ENCODE measurements at places on chromosomes 2 and 18. TPM values are rescaled to one million over a fixed set of nuclear protein-coding genes. Genes with fewer than 3 reads are reported as not detected.

The LYPD6 gene
- 0.53 TPM for total RNA-seq

The CCDC74B gene
- total RNA-seq: 2.9 TPM

DNA sequence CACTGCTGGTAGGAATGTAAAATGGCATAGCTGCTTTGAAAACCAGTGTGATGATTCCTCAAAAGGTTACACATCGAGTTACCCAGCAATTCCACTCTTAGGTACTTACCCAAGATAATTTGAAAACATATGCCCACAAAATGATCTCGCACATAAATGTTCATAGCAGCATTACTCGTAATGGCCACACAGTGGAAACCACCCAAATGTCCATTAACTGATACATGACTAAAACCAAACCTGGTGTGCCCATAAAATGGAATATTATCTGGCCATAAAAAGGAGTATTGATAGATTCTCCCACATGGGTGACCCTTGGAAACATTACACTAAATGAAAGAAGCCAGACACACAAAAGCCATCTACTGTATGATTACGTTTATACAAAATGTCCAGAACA lies 70.4 kb downstream of the ALPK2 start:
- DNase-seq: no peak

DNA sequence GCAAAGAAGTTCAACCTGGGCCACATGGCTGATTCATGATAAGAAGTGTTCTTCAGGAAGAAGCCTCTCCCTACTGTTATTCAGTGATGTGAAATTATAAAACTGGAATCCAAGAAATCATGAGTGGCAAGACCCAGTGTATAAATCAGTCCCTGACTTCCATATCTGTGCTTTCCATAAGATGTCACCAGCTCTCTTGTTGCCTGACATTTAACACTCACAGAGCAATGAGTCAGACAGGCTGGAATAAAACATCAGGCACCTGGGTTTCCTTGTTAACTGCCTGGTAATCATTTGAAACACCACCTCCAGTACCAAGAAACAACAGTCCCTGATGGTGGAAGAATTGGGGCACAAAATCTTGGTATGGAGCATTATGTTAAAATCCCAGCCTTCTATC lies 76.1 kb downstream of the SCG2 start:
- no peak for DNase-seq

DNA sequence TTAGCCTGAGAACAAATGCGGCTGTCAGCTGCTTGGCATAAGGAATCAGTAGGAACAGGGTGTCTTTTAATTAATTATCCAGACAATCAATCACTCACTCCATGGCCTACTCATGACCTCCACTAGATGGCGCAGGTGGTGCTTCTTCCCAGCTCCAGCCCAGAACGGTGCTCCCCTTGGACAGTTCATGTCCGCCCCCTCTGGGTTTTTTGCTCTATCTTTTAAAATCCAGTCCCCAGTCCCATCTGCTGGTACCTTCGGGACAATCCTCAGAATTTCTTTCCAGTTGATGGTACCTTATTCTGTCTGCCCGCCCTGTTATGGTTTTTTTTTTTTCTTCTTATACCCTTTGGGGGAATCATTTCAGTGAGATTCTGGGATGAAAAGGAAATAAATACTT lies 99.8 kb downstream of the CACNB4 start:
- peak; percentile 75 for DNase-seq

DNA sequence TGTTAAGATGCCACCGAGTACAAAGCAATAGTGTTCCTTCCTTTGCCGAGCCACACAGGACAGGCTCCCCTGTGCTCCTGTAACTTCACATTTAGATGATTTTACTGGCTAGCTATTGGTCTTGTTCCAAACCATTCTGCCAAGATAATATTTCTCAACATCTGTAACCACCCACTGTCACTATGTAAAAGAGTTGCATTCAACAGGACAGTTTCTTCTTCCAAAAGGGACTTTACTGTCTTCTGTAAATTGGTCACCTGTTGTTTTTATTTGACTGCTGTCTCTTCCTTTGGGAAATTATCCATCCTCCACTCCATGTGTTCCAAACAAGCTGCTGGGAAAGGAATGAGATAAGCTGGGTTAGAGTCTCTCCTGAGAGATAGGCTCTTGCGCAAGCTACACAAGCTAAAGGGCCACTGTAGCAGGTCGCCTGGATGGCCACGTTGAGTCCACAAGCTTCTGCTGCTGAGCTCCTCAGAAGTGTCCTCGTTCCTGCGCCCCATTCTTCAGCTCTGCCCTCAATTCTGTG lies 14.4 kb upstream of the BZW1 start:
- no peak for DNase-seq

DNA sequence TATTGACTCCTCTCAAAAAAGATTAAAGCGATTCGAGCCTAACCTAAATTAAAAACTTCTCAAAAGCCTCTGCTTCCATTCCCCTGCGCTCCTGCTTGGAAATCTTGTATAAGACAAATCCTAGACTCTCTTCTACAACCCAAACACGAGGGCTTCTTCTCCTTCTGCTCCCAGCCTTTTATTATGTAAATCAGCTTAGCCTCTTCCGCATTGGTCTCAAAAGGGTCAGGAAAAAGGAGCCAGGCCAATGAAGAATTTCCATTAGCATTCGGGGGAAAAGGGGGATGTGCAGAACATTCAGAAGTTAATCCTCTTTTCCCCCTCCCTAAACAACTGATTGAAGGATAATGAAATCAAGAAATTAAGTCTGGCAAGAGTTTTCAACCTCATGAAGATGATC lies 107.9 kb downstream of the FAM124B start:
- no peak for DNase-seq
